ENCODE measurements at places on chromosomes 6 and 20. TPM values are rescaled to one million over a fixed set of nuclear protein-coding genes. Genes with fewer than 3 reads are reported as not detected.

GRCh38 chr20:33840160-33840559 lies 29.0 kb downstream of the CHMP4B start:
- DNase-seq: no peak
- no peak overlapping the region for H3K4me3 ChIP-seq
- H3K27me3 ChIP-seq: no peaks in the 10 kb centered on the region
- H3K4me1 ChIP-seq: peaks cover 34% of the 10 kb centered on the region
- no peak overlapping the region for H3K27ac ChIP-seq

DNA sequence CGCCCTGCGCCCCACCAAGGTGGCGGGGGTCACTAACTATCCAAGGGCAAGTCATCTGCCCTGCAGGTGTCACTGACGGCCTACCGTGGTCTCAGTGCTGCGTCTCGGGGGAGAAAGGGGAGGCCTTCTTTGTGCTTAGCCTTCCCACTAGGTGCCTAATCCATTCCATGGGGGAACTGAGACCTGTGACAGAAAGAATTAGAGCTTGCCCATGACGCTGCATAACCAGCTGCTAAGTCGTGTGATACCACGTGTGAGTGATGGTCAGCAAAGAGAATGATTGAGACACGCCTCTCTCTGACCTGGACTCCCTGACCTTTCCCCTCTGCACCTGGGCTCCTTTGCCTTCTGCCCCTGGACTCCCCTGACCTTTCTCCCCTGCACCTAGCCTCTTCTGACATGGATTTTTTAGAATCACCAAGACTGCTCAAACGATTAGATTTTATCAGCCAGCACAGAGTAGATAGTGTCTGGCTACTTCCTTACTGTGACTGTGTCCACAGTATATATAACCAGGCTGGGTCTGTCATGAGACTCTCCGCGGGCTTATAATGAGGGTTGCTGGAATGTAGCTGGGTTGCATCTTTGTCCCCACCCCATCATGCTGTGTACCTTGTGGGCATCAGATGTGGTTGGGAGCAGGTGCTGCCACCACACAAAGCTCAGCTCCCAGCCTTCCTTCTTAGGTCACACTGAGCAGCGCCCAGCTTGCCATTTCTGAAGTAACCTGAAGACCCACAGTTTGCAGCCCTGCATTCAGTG lies 140.6 kb downstream of the TMEM242 start:
- no peaks in the 10 kb centered on the region for H3K27me3 ChIP-seq
- peaks cover 6% of the 10 kb centered on the region for H3K4me1 ChIP-seq
- no peak for DNase-seq
- H3K27ac ChIP-seq: no peak overlapping the region
- H3K4me3 ChIP-seq: no peak overlapping the region

DNA sequence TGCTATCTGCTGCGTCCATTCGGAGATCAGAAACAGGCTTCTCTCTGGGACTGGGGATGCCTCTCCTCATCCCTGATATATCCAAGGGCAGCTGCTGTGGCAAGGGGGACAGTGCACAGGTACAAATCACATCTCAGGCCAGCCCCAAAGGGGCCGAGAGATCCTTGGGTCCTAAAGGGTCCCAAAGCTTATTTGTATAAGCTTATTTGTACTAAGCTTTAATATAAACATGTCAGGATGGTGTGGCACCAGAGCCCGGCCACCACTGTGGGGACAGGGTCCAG lies 45.3 kb downstream of the FGD2 start:
- H3K36me3 ChIP-seq: no peaks in the 10 kb centered on the region
- no peaks in the 10 kb centered on the region for H3K27me3 ChIP-seq
- peaks cover 66% of the 10 kb centered on the region for H3K4me1 ChIP-seq
- DNase-seq: no peak

- no peak for DNase-seq
- H3K36me3 ChIP-seq: peaks cover 20% of the 10 kb centered on the region
- H3K4me1 ChIP-seq: no peaks in the 10 kb centered on the region
- H3K27me3 ChIP-seq: no peaks in the 10 kb centered on the region
- no peak overlapping the region for H3K27ac ChIP-seq
- no peak overlapping the region for H3K4me3 ChIP-seq
Observed at GRCh38 chr20:25007491-25008305, 15.1 kb upstream of the APMAP start.

GRCh38 chr6:159134701-159135364 lies 34.4 kb upstream of the FNDC1 start:
- H3K27ac ChIP-seq: no peak overlapping the region
- no peak overlapping the region for H3K4me3 ChIP-seq
- no peaks in the 10 kb centered on the region for H3K4me1 ChIP-seq
- peak; percentile 68 for DNase-seq

- H3K4me1 ChIP-seq: peaks cover 8% of the 10 kb centered on the region
- no peak overlapping the region for H3K4me3 ChIP-seq
- no peak for DNase-seq
- H3K27me3 ChIP-seq: no peaks in the 10 kb centered on the region
Observed at GRCh38 chr6:109097661-109098060, 2.4 kb downstream of the CEP57L1 start.

DNA sequence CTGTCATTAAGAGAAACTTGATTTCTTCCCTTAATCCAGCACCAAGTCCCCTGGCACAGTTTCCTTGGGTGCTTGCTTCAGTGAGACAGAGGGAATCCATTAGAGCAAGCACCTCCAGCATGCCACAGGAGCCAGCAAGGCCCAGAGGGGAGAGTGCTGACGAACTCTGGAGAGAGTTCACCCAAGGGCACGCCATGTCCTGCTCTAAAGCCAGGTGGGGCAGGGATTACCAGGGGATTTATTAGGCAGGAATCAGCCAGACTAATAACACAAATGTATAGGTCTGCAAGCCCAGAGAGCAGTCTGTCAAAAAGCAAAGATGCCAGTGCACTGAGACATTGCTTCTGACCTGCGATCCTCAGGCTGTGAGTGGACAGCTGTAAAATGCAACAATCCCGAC lies 155.4 kb upstream of the SYNDIG1 start:
- peaks cover 17% of the 10 kb centered on the region for H3K27me3 ChIP-seq
- no peak for DNase-seq
- no peak overlapping the region for H3K27ac ChIP-seq
- no peaks in the 10 kb centered on the region for H3K36me3 ChIP-seq

OPN5 gene
- total RNA-seq: not detected
